ENCODE measurements at places on chromosomes 13 and 19. TPM values are rescaled to one million over a fixed set of nuclear protein-coding genes. Genes with fewer than 3 reads are reported as not detected.

DNA sequence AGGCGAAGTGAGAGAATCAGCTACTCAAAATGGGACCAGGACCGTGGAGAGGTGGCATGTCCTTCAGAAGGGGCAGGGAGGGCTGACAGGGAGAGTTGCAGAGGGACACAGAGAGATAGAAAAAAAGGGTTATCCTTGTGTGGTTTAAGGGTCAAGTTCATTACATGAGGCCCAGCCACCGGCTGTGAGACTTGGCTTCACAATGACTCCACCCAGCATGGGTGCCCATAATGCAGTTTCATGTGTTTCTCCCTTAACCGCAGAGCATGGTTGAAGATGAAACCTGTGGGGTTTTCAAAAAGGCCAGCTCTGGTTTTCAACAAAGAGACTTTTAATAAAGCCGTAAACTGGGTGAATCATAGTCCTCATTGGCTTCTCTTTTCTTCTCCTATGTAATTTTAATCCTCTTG is 164.6 kb downstream of the KLF5 start:
- DNase-seq: no peak

DNA sequence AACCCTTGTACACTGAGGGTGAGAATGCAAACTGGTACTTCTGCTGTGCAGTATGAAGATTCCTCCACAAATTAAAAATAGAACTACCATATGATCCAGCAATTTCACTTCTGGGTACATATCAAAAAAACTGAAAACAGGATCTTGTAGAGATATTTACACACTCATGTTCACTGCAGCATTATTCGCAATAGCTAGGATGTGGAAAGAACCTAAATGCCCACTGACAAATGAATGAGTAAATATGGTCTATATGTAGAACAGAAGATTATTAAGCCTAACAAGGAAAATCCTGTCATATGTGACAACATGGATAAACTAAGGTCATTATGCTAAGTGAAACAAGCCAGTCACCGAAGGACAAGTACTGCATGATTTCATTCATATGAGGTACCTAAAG is 304.7 kb downstream of the ENOX1 start:
- no peak for DNase-seq

The MEIOSIN gene
- 0.14 TPM for polyA plus RNA-seq

- DNase-seq: no peak
Observed at GRCh38 chr19:491146-491741, 5.0 kb upstream of the MADCAM1 start.

GRCh38 chr19:7582446-7582845 is 13.2 kb upstream of the CAMSAP3 start:
- DNase-seq: no peak

DNA sequence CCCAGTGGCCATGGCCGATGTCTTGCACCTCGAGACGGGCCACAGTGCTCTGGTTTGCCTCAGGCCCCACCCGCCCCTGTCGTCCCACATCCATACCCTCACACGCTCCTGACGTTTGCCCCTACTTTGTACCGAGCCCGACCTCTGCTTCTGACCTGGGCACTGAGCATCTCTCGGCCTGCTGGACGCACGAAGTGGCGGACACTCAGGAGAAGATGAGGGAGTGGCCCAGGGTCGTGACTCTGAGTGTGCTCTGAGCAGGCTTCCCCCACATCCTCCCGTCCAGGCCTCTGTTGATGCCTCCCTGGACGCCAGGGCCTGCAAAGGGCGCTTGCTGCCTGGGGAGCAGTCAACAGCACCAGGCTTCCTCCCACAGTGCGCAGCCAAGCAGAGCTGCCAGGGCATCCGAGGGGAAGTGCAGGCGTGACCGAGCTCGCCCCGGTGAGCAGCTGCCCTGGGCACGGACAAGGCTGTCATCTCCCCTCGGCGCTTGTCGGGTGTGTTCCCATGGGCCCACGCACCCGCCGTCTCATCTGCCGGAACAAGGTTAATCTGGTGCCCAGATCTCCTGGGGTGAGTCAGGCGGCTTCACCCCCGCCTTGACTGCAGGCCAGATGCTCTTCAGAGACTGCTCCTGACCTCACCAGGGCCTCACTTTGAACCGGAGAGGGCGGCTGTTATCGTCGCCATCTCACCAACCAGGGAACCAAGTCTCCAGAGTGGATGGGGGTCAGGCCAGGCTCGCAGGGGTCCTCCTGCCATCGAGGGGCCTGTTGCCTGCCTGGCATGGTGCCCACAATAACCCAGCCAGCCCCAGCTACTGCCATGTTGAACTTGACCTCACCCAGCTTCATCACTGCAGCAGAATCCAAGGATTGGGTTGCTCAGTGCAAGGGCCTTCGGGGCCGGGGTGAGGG is 27.2 kb downstream of the COMP start:
- no peak for DNase-seq

- peak; percentile 75 for DNase-seq
Observed at GRCh38 chr13:39612023-39612637, 9.1 kb upstream of the LHFPL6 start.

DNA sequence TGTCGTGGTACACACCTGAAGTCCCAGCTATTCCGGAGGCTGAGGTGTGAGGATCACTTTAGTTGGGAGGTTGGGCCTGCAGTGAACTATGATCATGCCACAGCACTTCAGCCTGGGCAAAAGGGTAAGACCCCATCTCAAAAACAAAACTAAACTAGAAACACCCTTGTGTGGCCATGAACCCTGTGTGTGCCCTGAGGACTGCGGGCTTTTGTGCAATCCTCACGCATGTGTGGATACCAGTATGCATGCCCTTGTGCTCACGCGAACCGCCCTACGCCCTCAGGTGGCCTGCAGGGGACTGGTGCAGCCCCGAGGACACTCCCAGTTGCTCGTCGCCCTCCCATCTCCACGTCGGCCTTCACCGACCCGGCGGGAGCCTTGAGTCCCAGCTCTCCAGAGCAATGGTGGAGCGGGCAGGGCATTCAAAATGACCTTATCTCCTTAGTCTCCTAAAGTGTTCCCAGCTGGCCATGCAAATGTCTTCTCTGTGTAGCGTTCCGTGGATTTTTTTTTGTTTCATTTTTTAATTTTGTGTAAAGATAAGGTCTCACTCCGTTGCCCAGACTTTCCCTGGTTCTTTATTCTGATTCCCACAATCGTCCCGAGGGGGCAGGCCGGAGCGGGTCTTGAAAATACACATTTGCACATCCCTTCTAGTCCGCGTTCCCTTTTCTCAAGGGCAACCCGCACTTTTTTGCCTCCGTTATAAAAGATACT is 868 bp upstream of the EGLN2 start:
- DNase-seq: no peak

The FOSB gene
- 26.7 TPM for polyA plus RNA-seq

DNA sequence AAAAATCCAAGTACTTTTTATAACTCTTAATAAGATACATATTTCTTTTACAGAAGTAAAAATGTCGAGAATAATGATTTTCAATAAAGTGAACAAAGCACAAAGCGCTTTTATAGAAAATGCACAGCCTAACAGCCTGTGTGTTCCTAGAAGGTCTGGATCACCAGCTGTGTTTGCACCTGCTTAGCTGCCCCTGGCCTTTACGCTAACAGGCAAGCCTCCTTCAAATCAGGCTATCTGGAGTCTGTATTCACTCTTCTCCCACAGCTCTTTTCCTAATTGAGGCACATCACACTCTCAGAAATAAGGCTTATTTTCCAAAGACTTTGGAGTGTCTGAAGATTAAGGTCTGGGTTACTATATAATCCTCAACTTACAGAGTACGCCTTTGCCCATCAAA is 183.1 kb downstream of the LHFPL6 start:
- DNase-seq: no peak

- no peak for DNase-seq
Observed at GRCh38 chr19:55075371-55075998, at the start of gene EPS8L1. TSS of gene EPS8L1 (plus strand) at chr19:55075869. CDS start at chr19:55076445, 576 bp downstream.

DNA sequence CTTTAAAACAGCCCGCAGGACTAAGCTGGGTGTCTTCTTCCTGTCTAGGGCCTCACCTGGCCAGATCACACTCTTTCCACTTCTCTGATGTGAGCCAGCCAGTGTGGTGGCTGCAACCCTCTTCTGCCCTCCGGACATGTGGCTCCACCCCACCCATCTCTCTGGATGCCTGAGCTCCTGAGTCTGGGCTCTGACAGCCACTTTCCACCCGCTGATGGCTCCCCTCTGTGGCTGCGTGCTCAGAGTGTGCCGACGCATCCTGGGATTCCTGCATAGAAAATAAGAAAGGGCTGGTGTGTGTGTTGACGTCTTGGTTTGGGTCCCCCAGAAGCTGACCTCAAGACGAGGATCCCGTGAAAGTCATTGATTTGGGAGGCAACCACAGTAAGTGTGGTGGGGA is 181.6 kb downstream of the URI1 start:
- no peak for DNase-seq

DNA sequence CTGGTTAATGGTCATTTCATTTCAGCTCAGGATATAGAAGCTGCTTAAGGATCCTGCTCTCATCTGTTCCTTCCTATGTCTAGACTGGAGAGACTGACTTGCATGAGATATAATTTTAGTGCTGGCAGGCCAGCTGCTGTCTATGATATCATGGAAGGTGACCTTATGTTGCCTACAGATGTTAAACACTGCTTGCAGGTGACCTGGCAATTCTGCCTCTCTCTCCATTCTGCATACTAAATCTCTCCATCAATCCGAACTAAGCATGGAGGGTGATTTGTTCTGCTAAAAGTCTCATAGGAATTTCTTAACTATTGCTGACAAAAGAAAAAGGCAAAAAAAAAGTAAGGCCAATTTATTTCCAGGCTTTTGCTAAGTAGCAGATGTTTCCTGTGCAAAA is 81.0 kb downstream of the CCNA1 start:
- DNase-seq: peak; percentile 21

The CGB7 gene
- 0.50 TPM for polyA plus RNA-seq

DNA sequence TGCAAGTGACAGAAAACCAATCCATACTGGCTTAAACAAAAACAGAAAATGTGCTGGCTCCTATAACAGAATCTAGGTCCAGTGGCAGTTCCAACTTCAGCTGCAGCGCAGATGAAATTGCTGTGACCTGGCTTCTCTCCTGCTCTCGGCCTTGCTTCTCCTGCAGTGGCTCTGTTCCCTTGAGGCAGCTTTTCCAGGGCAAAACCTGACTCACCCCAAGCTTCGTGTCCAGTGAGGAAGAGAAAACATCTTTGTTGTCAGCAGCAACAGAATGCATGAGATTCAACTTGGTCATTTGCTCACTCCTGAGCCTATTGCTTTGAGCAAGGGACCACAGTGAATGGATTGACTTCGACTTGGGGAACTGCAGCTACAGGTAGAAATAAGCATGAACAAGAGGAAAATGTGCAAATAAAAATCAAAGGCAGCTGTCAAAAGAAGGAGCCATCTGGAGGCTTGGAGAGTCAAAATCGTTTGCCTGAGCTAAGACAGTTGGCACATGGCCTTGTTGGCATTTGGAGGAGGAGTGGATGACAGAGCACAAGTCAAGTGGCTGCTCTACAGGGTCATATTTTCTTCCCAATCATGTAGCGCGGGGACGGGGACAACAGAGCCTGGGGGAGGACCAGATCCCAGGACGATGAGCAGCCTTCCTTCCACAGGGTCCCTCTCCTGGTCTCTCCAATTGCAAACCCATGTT is 523.4 kb downstream of the FGF9 start:
- DNase-seq: no peak

DNA sequence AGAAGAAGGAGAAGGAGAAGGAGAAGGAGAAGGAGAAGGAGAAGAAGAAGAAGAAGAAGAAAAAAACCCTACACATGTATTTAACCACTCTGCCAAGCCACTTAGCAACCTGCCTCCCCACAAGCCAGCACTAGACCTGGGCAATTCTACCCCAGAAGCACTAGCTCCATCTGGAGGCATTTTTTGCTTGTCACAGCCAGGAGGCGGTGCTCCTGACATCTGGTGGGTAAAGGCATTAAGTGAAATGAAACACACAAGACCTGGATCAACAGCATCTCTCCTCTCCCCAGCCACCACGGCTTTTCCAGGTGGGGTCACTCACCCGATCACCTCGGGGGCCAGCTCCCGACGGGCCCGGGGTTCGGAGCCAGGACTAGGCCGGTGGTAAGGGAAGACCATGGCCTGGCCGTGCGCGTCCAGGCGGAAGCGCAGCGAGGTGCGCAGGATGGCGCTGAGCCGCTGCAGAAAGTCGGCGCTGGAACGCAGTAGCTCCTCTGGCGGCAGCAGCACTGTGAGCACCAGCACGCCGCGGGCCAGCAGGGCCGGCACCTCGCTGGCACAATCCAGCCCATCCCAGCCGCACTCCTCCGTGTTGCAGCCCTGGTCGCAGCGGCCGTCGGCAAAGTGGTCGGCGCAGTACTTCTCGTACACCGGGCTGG is 26.9 kb downstream of the NOTCH3 start:
- no peak for DNase-seq

GRCh38 chr19:46951171-46951986 is 68.3 kb upstream of the NPAS1 start:
- DNase-seq: peak; percentile 51

- DNase-seq: no peak
Observed at GRCh38 chr13:33752597-33752996, 65.4 kb upstream of the RFC3 start.

DNA sequence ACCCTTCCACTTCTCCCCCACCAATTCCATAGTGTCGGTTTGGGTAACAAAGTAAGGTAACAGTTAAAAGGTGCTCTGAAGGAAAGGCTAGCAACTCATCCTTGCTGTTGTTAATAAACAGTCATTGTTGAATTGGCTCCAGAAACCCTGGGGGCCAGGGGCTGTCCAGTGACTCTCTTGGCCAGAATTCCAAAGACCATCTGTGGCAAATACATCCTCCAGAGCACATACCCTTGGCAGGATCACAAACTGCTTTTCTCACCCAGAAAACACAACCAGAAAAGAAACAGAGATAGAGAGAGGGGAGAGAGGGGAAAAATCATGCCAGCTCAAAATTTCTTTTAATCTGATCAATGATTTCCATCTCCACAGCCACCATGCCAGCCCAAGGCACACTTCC is 22.1 kb downstream of the CACNA1A start:
- no peak for DNase-seq

GRCh38 chr19:35780717-35781116 is 5.4 kb downstream of the ARHGAP33 start:
- no peak for DNase-seq

DNA sequence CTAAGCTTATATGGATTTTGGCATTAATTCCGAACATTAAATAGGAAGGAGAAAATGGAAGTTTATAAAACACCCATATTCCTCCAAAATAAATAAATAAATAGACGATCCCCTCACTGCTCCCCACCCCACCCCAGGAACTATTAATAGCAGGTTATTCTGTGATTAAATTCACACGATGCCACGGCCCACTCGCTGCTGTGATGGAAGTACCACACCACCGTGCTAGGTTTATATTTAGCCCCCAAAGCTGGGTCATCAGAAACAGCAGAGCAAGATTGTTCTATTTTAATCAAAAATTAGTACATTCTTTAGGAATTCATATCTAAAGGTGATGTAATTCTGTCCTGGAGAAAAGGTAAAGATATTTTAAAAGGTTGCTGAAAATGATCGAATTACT is 65.4 kb downstream of the CCDC70 start:
- no peak for DNase-seq

The RAD23A gene
- polyA plus RNA-seq: 111 TPM

GRCh38 chr19:6721773-6722172 is 1.3 kb upstream of the C3 start:
- no peak for DNase-seq

- no peak for DNase-seq
Observed at GRCh38 chr19:1861599-1862031, 1.8 kb downstream of the KLF16 start.

GRCh38 chr19:41543582-41543981 is 32.4 kb upstream of the CEACAM21 start:
- no peak for DNase-seq

All from muscle of back (tissue), 13 donors.